Gastroesophageal sphincter (tissue), 4 donors: ENCODE measurements at places on chromosomes 2 and 18.

DNA sequence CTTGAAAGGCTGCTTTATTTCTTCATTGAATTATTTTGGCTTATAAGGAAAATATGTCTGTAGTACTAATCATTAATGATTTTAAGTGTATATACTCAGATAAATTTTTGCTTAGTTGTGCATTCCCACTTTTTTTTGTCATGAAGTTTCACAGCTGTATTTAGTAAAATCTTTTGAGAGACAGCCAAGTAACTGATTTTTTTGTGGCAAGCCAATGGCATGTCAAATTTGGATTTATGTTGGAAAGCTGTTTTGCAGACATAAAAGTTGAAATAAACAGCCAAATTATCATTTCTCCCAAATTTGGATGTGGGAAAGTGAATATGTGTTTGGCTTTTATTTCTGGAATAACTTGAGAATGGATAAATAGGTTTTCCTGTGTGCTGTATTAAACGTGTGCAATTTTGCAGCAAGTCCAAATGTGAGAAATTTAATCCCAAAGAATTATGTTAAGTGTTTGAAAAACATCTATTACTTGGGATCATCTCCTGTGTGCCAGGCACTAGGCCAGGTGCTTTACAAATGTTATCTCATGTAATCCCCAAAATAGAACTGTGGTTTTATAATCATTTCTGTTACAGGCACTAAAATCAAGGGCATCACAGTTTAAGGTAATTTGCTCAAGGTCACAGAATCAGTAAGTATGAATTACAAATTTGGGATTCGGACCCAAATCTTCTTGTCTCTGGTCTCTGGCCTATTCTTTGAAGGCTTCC, 160.4 kb downstream of the PTPRM start:
- ATAC-seq: no peak

- no peak for ATAC-seq
Measured at GRCh38 chr2:71380665-71381064, 49.1 kb downstream of the ZNF638 start.

GRCh38 chr2:216279031-216279430, 93.3 kb downstream of the MARCHF4 start:
- ATAC-seq: peak; percentile 36

GRCh38 chr2:190791347-190791975, 89.2 kb upstream of the GLS start:
- ATAC-seq: peak; percentile 69

DNA sequence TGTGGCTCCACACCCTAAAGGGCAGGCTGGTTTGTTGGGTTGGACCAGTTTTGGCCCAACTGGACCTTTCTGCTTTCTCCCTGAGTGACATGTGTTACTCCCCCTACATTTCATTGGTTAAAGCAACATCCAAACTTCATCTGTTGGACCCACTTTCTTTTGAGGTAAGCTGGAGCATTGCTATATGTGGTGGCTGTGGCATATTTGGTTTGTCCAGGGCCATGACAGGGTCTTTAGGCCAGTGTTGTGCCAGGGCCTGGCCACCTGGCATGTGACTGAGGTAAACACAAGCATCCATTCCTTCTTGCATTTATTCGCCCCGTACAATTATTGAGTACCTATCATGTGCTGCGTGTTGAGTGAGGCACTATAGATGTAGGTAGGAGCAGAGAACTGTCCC, 36.8 kb upstream of the MARCO start:
- ATAC-seq: no peak

DNA sequence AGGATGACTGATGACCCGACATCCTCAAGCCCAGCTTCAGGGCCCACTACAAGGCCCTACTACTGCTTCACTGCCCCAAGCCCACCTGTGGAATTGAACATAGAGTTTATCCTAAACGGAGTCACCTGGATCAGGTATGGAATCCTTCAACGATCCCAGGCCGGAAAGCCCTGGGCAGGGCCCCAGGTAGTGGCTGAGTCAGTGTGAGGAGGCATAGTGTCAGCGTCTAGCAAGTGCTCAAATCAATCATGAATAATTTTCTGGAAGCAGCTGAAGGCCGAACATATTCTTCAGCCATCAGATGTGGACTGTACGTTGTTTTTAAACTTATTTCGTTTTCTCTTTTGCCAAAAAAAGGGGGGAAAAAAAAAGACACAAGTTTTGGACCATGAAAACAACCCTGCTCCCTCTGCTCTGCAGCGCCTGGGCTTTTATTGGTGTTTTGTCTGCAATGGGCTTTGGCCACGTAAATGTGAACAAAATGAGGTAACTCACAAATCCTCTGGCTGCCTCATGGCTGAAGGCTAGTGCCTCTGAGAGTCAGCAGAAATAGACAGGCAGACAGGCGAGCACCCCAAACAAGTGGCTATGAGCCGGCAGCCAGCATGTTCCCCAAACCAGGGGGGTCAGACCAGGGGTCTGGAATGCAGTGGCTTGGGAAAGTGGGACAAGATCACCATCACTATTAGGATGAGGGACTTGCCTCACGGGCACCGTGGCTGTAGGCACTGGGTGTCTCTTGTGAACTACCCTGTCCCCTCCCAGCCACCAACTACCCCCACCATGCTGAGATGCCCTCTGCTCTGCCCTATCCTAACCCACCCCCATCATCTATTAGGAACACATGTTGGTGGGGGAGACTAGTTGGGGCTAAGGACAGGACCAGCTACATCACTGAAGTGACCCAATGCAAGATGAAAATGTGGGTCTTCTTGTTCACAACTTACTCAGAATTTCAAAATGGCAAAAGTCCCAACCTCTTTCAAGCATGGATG, 51.4 kb downstream of the TTC32 start:
- ATAC-seq: no peak

GRCh38 chr2:62999905-63000304, 50.7 kb upstream of the OTX1 start:
- peak; percentile 77 for ATAC-seq
